SJCRH30 (cell line): ENCODE measurements at places on chromosomes 12 and 14. TPM values are rescaled to one million over a fixed set of nuclear protein-coding genes. Genes with fewer than 3 reads are reported as not detected.

Gene FAM181A
- not detected in 2 replicates for total RNA-seq

Gene PPP1R1A
- not detected in 2 replicates for total RNA-seq

Gene DHH
- total RNA-seq: 0.04 and 0.13 TPM in 2 replicates

Gene KRT71
- total RNA-seq: not detected in 2 replicates

DNA sequence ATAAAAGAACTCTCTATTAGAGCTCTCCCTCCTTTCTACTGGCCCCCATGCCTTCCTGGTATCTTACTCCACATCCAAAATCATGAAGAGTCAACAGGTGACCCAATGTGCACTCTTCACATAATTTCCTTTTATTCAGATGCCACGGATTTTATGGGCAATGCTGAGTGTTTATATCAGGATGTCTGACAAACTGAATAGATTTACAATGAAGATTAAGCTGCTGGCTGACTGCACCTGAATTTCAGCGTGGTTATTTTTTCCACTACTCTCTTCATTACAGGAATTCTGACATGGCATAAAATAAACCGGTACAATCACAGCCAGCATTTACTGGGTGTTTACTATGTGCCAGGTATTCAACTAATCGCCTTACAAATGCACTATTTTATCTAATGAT lies 29.4 kb upstream of the CERS5 start:
- no peak for DNase-seq

GRCh38 chr12:39619316-39619659 lies 315 bp downstream of the ABCD2 start:
- DNase-seq: no peak
